ENCODE measurements at places on chromosomes 11 and 22. TPM values are rescaled to one million over a fixed set of nuclear protein-coding genes. Genes with fewer than 3 reads are reported as not detected.

Gene FOLR2
- total RNA-seq = 27.7 TPM

- DNase-seq = peak; percentile 48
Measured at GRCh38 chr22:39598017-39598965, 27.7 kb downstream of the CACNA1I start.

DNA sequence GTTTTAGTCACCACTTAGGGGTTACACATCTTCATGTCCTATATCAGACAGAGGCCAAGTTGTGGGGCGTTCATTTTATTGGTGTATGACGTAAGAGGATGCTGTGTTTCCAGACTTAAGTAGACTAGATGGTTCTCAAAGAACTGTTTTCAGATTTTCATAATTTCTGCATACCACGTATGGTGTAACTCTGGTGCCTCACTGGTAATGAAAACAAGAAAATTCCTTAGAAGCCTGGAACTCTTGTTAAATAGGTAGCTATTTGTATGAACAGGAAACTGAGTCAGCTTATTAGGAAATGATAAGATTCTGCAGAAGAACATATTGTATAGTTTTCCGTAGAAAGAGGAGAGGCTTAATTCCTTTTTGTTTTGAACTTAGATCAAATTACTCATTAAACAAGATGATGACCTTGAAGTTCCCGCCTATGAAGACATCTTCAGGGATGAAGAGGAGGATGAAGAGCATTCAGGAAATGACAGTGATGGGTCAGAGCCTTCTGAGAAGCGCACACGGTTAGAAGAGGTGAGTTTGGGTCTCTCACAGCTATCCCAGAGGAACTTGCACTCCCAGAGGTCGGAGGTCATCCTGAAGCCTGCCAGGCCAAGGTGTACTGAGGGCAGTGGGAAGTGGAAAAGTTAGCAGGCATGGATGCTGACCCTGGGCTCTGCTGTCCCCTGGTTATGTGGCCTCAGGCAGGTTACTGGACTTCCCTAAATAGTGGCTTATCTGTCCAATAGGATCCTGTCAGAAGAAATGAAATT, 3.9 kb downstream of the CDC45 start:
- no peak for DNase-seq

- no peak for DNase-seq
Measured at GRCh38 chr22:17065433-17065832, 19.4 kb upstream of the IL17RA start.

- no peak for DNase-seq
Measured at GRCh38 chr11:65224930-65225278, 36.9 kb upstream of the POLA2 start.

Gene WNT7B
- not detected for total RNA-seq

GRCh38 chr11:58902881-58903280, 36.4 kb upstream of the GLYATL1 start:
- no peak for DNase-seq

Gene TPBGL
- 0.36 TPM for total RNA-seq

Gene C1QTNF5
- total RNA-seq = 42.4 TPM

DNA sequence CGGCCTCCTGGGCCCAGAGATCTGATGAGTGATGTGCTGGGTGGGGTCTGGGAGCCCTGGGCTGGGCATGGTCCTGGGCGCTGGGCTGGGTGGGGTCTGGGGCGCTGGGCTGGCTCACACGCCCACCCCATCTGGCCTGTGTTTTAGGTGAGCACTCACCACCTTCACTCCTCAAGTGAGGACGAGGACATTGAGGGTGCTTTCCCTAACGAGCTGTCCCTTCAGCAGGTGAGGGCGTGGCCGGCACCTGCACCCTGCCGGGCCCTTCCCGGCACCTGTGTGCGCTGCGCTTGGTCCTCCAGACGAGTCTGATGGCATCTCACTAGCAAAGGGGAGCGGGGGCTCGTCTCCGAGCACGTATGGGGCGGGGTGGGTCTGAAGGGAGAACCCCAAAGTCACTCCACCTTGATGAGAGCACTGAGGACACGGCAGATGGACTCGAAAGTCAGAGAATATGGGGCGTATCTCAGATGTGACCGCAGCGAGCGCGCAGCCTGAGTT, 37.9 kb downstream of the SBF1 start:
- peak; percentile 65 for DNase-seq

- no peak for DNase-seq
Measured at GRCh38 chr11:27514558-27514957, 8.0 kb upstream of the LIN7C start.

DNA sequence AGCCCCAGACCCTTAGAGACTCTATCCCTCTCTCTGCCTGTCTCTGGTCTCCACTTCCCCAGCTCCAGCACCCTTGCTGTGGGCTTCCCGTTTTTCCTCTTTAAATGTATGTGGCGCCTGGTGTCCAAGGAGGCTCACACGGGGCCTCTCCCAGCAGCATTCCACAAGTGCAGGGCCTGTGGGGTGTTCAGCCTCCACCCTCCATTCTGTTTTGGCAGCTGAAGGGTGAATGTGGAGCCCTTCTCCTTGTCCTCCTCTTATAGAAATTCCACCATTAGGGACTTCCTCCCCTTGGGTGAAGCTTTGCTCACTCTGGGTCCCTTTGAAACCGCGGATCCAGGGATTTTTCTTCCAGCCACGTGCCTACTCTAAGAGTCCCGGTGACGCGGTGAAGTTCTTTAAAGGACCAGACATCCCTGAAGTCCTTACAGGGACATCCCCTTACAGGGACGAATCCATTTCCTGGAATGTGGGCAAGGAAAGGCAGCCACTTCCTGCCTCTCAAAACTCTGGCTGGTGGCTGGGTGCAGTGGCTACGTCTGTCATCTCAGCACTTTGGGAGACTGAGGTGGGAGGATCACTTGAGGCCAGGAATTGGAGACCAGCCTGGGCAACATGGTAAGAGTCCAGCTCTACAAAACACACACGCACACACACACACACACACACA, 1.6 kb upstream of the TSPAN18 start:
- DNase-seq = no peak

DNA sequence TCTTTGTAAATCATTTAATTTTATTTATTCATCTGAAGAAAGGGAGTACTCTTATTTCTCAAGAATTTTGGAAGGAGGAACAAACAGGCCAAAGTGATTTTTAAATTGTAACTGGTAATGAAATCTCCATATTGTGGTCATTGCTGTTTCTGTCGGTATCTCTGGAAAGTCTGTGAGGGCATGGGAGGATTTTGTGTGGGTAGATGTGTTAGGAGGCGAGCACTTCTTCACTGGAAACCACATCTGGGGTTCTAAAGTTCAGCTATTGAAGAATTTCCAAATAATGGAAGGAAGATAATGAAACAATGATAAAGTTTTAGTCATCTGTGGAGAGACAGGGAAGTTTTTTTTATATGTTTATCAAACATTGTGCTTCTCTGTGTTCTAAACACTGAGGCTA, 6.6 kb downstream of the TRIM34 start:
- no peak for DNase-seq

DNA sequence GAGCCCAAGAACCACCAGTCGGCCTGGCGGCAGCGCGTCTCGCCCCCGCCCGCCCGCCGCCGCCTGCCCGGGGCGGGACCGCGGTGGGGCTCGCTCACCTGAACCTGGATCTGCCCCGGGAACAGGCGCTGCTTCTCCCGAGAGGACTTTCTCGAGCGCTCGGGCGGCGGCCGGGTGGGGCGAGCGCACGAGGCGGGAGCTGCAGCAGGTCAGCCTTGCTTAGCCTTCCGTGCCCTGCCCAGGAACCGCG, 133 bp downstream of the MYH9 start:
- no peak for DNase-seq
